Pancreas (tissue), 10 donors: ENCODE measurements at places on chromosomes 7 and 10.

GRCh38 chr10:77959384-77959783 is 32.8 kb upstream of the DLG5 start:
- no peaks in the 10 kb centered on the region for H3K36me3 ChIP-seq
- no peak for DNase-seq
- H3K4me3 ChIP-seq: no peak overlapping the region

DNA sequence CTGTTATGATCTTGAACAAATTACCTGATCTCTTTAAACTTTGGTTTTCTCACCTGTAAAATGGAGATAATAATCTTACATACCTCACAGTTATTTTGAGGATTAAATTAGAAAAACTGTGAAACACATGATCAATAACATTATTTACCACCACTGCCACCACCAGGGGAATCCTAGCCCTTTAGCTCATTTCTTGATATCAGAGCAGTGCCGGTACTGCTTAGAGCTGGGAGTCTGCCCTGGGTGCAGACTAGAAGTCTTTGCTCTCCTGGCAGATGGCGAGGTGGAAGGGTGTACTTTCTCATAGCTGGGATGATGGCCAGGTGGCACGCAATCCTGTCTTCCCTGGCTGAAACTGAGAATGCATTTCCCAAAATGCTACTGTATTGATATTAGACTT is 12.7 kb upstream of the EFCAB10 start:
- no peak overlapping the region for H3K4me3 ChIP-seq
- no peaks in the 10 kb centered on the region for H3K27me3 ChIP-seq
- no peaks in the 10 kb centered on the region for H3K4me1 ChIP-seq
- H3K27ac ChIP-seq: no peak overlapping the region
- no peak for DNase-seq

DNA sequence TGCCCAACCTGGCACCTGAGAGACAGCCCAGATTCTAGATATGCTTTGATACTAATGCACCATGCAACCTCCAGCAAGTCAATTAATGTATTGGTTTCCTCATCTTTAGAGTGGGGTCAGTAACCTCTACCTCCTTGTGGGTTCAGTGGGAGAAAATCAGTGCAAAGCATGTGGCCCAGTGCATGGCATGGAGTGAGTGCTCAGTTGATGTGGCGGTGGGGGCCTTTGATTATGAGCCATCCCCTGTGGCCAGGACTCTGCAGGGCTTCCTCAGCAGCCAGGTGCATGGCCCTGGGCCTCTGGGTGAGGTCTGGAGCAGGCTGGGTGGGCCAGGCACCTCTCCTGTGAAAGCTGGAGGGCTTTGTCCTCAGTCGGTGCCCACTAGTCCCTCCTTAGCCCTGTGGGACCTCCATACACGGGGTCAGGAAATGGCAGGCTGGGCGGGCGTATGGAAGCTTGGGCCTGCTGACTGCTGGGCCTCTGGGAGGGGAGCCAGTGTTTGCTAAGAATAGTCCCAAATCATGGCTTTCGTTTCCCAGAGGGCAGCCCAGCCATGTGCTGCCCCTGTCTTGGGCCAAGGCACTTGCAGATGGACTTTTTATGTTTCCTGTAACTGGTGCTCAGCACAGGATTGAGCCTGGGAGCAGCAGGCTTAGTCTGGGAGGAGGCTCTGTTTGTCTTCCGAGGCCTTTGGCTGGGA is 3.4 kb downstream of the PALD1 start:
- H3K4me1 ChIP-seq: peaks cover 5% of the 10 kb centered on the region
- H3K4me3 ChIP-seq: no peak overlapping the region
- no peak overlapping the region for H3K27ac ChIP-seq
- no peak for DNase-seq

DNA sequence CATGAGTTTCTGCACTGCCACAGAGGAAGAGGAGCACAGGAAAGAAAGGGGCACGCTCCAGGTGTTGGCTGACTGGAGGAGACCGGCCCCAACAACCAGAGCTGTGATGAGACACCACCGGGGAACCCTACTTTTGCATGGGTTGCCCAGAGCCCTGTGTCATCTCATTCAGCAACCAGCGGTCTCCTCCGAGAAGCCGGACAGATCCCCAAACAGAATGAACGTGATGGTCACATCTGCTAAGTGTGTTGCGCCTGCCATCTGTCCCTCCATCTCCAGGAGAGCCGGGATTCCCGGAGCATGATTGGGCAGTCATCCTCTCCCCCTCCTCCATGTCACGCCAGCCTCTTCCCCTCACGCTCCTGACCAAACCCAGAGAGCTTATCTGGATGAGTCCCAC is 22.9 kb downstream of the PARP12 start:
- no peak for DNase-seq
- no peak overlapping the region for H3K4me3 ChIP-seq
- peaks cover 24% of the 10 kb centered on the region for H3K36me3 ChIP-seq
- H3K4me1 ChIP-seq: peaks cover 1% of the 10 kb centered on the region
- no peak overlapping the region for H3K27ac ChIP-seq
- no peaks in the 10 kb centered on the region for H3K27me3 ChIP-seq

DNA sequence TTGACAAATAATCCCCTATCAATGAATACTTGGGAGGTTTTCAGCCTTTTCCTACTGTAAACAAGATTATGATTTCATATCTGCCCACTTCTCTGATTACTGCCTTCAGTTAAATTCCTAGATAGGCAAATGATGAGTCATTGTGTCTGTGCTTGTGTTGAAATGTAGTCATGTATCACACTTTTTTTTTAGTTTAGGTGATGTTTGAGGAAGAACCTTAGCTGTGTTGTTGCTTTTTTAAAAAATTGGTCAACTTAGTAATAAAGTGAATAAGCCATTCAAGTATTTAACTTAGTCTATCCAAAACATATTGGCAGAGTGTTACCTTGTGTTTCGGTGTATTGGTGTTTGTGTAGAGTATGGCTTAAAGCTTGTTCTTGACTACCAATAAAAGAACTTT is 60.0 kb downstream of the WAC start:
- H3K36me3 ChIP-seq: peaks cover 4% of the 10 kb centered on the region
- DNase-seq: no peak
- H3K27me3 ChIP-seq: no peaks in the 10 kb centered on the region
- H3K4me1 ChIP-seq: peaks cover 20% of the 10 kb centered on the region
- H3K27ac ChIP-seq: no peak overlapping the region

GRCh38 chr7:110548372-110548771 is 542.6 kb upstream of the LRRN3 start:
- no peaks in the 10 kb centered on the region for H3K27me3 ChIP-seq
- H3K36me3 ChIP-seq: no peaks in the 10 kb centered on the region
- no peak for DNase-seq
- H3K4me1 ChIP-seq: no peaks in the 10 kb centered on the region
- no peak overlapping the region for H3K4me3 ChIP-seq
- no peak overlapping the region for H3K27ac ChIP-seq

- H3K27me3 ChIP-seq: no peaks in the 10 kb centered on the region
- no peaks in the 10 kb centered on the region for H3K4me1 ChIP-seq
- no peaks in the 10 kb centered on the region for H3K36me3 ChIP-seq
- no peak overlapping the region for H3K4me3 ChIP-seq
- DNase-seq: no peak
These were observed 11.1 kb upstream of the DNMBP start for GRCh38 chr10:100020886-100021253.
